ENCODE measurements at places on chromosomes 3 and 15.

DNA sequence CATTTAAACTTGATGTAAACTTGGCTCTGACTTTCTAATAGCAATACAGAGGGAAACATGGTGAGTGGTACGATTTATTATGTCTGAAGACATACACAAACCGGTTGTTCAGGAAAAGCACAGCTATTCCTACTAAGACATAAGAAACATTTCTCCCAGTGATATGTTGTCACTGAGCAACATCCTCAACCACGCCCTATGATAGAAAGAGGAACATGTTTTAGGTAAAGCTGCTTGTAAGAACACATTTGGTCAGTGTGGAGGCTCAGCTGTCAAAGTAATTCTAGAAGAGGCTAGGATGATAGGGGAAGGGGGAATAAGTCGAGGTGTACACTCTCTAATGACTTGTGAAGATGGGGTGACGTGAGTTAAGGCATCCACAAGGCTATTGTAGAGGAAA lies 42.7 kb upstream of the B3GNT5 start:
- DNase-seq = no peak

DNA sequence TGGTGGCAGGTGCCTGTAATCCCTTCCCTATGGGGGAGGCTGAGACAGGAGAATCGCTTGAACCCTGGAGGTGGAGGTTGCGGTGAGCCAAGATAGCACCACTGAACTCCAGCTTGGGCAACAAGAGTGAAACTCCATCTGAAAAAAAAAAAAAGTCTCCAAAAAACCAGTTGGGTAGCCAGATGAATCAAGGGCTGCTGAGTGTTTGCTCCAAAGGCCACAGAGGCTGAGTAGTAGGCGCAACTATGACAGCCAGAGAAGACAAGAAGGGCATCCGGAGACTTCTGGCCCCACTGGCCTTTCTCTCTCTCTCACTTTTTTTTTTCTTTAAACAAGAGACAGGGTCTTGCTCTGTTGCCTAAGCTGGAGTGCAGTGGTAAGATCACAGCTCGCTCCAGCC lies 131.8 kb downstream of the SMAD6 start:
- no peak for DNase-seq

DNA sequence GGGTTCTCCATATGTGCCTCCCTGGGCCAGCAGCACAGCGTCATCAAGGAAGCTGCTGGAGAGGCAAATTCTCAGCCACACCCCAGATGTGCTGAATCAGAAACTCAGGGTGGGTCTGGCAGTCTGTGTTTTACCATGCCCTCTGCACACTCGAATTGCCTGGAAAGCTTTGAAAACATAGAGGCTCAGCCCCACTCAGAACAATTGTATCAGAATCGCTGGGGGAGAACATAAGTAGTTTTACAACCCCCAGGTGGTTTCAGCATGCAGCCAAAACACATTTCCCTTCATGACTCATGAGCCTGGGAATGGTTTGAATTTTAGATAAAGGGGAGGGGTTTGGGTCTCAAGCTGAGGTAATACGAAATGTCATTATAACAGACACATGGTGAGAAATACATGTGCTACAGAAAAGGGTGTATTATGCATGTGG lies 9.6 kb downstream of the TGM4 start:
- DNase-seq = no peak

- no peak for DNase-seq
These were observed 63.6 kb upstream of the BOC start for GRCh38 chr3:113147681-113148261.

GRCh38 chr3:88811096-88811495 lies 296.3 kb upstream of the EPHA3 start:
- no peak for DNase-seq

GRCh38 chr3:97579365-97579764 lies 185.2 kb upstream of the ARL6 start:
- no peak for DNase-seq

DNA sequence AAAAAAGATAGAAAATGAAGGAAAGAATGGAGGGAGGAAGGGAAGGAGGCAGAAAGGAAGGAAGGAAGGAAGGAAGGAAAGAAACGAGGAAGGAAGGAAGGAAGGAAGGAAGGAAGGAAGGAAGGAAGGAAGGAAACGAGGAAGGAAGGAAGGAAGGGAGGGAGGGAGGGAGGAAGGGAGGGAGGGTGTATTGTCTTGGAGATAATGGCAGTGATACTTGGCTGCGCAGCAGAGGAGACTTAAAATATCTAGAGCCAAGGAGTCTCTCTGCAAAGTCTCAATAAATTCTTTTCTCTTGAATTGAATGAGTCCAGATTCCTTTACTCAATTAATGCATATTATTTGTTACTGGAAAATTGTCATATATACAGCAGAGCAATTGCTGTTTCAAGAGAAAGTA lies 1059.7 kb downstream of the ZPLD1 start:
- DNase-seq = no peak

GRCh38 chr3:8845641-8846040 lies 76.2 kb upstream of the OXTR start:
- no peak for DNase-seq

- DNase-seq = no peak
These were observed 640.7 kb downstream of the FHIT start for GRCh38 chr3:60610441-60611112.

- no peak for DNase-seq
These were observed 1762.5 kb downstream of the SI start for GRCh38 chr3:163315786-163316185.

DNA sequence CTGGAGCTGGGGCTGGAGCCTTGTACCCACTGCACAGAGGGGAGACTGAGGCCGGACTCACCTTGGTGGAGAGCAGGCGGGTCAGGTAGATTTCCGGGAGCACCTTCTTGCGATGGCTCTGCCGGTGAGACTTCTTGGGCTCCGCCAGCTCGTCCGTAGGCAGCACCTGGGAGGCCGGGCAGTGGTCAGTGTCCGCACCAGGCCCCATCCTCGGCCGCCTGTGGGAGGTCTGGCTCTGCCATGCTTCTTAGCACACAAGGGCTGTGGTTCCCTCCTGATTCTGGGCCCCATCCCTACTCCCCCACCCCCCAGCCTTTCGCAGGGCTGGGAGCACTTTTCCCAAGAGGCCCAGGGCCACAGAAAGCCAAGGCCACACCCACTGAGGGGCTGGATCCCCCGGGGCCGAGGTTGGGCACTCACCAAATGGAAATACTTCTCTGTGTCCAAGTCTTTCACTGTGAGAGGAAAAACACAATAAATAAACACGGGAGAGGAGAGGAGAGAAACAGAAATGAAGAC lies 17.4 kb downstream of the H1-8 start:
- DNase-seq = no peak

- no peak for DNase-seq
These were observed 198.1 kb downstream of the MBNL1 start for GRCh38 chr3:152466784-152467183.

- DNase-seq = no peak
These were observed 357.8 kb downstream of the TBL1XR1 start for GRCh38 chr3:176839466-176839865.

DNA sequence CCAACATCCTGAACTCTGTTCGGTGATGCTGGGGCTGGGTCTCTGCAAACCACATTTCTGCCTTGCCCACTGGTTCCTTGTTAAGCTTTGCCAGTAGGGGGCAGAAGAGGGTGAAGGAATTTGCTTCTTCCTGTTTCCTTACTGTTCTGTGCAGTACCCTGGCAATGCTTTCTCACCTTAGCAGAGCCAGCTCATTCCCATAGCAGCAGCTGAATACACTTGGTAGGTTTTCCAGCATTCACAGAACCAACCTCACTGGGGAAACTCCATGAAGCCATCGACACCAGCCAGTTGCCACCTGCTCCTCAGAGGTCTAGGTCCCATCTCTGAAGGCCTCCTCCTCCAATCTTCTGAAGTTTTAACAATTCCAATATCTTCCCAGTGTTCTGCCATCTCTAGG lies 308.4 kb downstream of the PDCD6IP start:
- no peak for DNase-seq

- DNase-seq = no peak
These were observed 1261.1 kb downstream of the ROBO1 start for GRCh38 chr3:78506581-78507195.

DNA sequence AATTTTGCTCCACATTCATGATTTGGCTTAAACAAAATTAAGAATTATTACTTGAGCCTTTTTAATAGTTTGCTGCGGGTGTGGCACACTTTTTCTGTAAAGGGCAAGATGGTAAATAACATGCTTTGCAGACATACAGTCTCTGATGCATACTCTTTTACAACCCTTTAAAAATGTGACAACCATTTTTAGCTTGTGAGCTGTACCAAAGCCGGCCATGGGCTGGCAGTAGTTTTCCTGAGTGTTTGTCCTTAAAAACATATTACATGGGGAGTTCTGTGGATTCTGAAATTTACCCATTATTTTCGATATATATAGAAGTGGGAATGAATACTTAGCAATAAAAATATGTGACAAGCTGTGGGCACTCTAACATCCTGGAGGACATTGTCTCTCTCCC lies 163.4 kb downstream of the FNDC3B start:
- DNase-seq = no peak

DNA sequence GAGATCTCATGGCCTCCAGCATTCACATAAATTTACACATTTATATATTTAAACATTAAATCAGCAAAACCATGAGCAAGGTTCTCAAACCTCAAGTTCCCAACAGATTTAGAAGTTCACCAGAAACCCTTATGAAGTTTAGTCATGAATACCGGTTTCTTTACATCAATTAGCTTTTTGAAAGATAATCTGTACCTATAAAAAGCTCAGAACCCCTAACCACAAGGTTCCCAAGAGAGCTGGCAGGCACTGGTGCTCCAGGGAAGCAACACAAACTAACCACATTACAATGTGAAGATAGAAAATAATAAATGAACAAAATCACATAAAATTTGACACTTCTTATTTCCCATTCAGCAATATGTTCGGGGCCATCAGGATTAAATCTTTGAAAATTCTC lies 150.9 kb downstream of the FBN1 start:
- no peak for DNase-seq

Data from T-helper 1 cell (primary cell).